ENCODE measurements at places on chromosomes 4 and X.

GRCh38 chrX:72576141-72576894 is 3.7 kb upstream of the HDAC8 start:
- DNase-seq: no peak

DNA sequence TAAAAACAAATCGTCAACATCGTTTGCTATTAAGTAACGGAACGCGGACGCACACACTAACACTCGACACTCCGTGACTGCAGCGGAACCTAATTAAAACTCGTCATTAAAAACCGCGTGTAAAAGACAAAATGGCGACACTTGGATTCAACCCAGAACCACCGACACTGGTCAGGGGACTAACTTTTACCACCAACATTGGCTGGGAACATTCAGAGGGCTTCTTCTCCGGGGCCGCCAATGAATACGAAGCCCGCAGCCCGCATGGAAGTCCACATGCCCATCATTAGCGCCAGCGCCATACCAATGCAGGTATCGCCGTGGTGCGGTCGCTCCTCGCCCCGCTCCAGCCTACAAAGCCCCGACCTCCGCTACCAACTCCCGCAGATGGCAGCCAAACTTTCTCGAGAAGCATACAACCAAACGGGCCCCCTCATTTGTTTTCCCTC is 498 bp downstream of the RBMX start:
- no peak for DNase-seq

DNA sequence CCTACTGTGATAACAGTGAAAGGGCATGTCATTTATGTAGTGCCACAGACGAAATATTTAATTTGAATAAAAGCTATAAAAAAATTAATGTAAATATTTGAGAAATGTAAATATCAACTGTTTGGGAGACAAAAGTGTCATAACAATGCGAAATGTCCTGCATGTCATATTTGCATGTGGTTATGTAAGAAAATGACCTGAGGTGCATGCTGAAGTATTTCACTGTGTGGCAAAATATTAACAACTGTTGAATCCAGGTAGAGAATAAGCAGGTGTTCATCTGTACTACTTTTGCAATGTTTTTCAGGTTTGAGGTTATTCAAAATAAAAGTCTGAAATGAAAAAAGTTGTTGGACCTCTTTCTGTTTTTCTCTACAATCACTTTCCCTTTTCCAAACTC is 30.9 kb downstream of the PROM1 start:
- DNase-seq: no peak

DNA sequence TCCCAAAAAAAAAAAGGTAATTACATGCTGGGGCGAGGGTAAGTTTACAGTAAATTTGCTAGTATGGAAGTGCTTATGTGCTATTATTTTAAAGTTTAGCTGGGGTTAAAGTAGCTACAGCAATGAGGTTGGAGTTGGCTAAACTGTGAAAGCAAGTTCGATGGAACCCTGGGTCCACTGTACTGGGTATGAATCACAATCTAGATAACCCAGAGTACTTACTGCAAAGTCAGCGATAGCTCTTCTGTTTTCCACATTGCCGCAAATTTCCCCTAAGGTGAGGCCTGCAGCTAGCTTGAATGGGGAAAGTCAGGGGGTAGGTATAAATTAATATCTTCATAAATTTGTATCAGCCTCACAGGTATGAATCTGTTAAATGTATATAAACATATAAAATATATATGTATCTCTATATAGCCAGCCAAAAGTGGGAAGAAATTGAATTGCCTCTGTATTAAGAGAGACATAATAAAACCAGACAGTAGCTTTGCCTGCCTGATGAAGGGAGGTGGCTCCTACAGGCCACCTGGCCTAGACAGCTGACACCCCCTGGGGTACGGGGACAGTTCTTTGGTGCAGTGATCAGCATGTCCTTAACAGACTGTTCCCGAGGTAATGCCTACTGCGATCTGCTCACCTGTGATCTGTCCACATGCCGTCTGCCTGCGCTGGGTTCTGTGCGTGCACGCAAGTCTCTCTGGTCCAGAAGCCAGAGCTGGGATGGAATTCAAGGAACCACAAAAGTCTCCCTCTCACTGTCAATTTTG is 30.6 kb downstream of the CLRN2 start:
- no peak for DNase-seq

- DNase-seq: no peak
These were observed 518.2 kb upstream of the HTR2C start for GRCh38 chrX:114065577-114066223.

DNA sequence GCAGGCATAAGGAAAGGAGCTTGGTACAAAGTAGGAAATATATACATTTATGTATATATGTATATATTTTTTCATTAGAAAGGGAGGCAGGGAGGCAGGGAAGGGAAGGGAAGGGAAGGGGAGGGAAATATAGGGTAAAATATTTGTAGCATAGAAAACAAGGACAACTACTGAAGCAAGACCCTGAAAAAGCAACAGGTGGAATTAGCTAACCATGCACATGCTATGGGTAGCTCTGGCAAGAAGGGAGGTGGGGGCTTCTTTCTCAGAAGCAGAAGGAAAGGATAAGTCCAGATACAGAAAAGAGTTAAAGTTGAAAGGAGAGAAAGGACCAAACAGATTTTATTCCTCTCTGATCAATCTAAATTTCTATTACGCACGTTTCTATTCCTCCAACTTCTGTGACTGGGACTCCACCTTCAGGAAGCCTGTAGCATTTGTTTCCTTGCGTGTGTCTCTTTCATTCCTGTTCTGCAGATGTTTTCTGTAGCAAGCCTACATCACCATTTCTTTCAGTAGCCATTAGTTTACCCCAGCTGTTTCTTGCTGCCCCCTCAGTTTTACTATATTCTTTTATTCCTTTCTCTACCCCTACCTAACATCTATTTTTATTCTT is 82.9 kb downstream of the OR13H1 start:
- no peak for DNase-seq
